Stimulated activated CD4-positive, alpha-beta T cell treated with anti-CD3 and anti-CD28 coated beads, TNF-alpha, amount 100 ng/mL, for 4 hours (primary cell): ENCODE measurements at places on chromosomes 16 and 17.

GRCh38 chr16:56145369-56145768, 45.9 kb upstream of the GNAO1 start:
- no peak for DNase-seq

GRCh38 chr17:31549121-31549524, 157.6 kb downstream of the RAB11FIP4 start:
- no peak for DNase-seq

DNA sequence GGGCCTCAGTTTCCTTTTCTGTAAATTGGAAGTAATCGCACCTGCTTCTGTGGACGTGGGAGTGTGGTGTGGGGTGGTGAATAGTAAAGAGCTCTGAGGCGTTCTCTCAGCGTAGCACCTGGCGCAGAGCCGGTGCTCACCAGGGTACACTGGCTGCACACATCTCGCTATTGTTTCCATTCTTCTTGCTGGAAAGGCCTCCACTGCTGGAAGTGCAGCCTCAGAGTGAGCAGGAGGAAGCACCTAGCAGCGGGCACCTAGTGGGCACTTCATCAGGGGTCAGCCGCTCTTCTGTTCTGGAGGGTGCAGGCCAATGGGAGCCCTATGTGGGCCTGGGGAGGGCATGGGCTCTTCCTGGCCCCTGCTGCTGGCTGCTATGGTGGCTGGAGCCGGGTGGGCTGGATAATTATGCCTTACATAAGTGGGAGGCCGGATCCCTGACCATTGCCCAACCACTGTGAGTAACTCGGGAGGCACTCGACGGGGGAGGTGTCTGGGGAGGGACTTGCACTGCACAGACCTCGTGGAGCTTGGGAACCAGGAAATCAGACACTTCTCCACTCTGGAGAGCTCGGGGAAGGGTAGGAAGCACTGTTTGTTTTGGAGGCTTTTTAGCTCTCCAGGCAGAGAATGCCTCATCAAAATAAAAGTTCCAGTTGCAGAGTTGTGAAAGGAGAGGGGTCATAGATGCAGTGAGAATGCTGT, 1.7 kb downstream of the MAP2K3 start:
- no peak for DNase-seq

- DNase-seq, result no peak
Observed at GRCh38 chr17:28818819-28819221, 23.8 kb downstream of the FAM222B start.
